ENCODE measurements at places on chromosomes 7 and 10.

- no peak for DNase-seq
Observed at GRCh38 chr7:20238754-20239324, 21.7 kb upstream of the MACC1 start.

GRCh38 chr7:26393818-26394217, 102.2 kb downstream of the SNX10 start:
- no peak for DNase-seq

DNA sequence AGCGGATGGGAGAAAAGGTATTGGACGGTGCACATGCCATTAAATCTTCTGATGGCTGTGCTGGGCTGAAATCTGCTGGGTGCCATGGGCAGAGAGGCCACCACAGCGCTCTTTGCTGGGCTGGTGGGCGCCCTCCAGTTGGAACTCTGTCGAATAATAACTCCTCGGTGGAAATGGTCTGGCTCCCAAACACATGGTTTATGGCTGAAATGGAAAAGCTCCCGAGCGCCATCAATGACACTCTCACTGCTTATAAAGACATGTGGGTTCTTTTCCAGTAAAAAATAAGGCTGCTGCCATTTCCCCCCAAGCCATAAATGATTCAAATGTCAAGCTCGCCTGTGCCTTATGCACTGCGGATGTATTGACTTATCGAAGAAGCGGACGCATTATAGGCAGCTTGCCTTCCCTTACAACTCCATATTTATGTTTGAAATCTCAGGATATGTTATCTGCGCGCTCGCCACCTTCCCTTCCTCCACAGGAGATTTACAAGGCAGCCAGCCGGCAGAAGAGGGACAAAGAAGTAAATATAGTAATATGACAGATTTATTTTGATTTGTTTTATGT, 239.0 kb upstream of the MKI67 start:
- no peak for DNase-seq

GRCh38 chr10:91471602-91472001, 61.5 kb downstream of the HECTD2 start:
- DNase-seq, result no peak

DNA sequence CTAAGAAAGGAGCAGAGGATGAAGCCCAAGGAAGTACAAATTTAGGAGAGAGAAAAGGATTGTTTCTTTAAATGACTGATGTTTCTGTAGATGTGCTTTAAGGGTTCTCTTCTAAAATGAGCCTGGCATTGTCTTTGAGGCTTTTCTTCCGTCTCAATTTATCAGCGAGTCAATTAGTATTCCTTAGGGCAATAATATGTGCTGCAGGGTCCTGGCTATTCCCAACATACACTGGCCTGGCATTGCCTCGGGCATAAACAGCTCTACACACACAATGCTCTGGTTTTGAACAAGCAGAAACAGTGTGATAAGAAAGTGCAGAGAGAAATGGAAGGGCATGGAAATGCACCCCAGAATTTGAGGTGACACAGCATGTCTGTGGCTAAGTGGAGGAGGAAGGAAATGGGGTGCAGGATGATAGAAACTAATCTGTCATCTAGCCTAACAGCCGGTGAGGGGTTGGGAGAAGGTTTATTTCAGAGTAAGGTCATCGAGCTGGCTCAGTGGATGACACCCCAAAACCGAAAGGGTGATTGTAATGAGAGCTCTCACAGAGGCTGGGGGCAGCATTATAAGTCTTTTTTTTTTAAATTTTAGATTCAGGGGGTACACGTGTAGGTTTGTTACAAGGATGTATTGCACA, 67.5 kb upstream of the ARHGAP21 start:
- no peak for DNase-seq

DNA sequence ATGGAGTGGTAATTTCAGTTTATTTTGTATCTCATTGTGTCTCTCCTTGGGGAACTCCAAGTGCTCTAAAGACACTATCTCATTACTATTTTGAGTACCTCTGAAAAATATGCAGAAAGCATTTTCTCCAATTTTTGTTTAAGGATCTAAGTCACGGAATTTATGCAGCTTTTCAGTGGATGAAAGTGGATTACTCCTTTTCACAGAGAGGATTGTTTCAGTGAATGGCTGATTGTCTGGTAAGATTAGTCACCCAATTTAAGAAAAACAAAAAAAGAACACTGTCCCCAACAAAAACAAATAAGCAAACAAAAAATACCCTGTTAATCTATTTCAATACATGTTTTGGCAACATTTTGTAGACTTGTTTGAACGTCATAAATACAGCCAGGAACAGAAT, 338.3 kb upstream of the TEX47 start:
- no peak for DNase-seq
